Epithelial cell of proximal tubule (primary cell): ENCODE measurements at places on chromosomes 16 and 17. TPM values are rescaled to one million over a fixed set of nuclear protein-coding genes. Genes with fewer than 3 reads are reported as not detected.

Gene NSF
- total RNA-seq = 13.3 and 32.8 TPM in 2 replicates

Gene WNT9B
- 0.14 TPM in 1 of 2 replicates, not detected in the other for total RNA-seq

Gene KRT23
- total RNA-seq = 13.4 and 17.1 TPM in 2 replicates

Gene FAM171A2
- total RNA-seq = 8.0 and 15.0 TPM in 2 replicates

Gene CTRB1
- total RNA-seq = not detected in 2 replicates

Gene SMIM5
- 0.63 and 0.94 TPM in 2 replicates for total RNA-seq

Gene PAGR1
- total RNA-seq = 62.3 and 63.2 TPM in 2 replicates

Gene SULT1A3
- 6.6 and 12.1 TPM in 2 replicates for total RNA-seq

Gene ORC6
- total RNA-seq = 34.1 and 47.6 TPM in 2 replicates

Gene ASPHD1
- 11.1 and 14.2 TPM in 2 replicates for total RNA-seq

- DNase-seq = no peak
Observed at GRCh38 chr16:88442727-88443576, 10.1 kb upstream of the ZFPM1 start.

DNA sequence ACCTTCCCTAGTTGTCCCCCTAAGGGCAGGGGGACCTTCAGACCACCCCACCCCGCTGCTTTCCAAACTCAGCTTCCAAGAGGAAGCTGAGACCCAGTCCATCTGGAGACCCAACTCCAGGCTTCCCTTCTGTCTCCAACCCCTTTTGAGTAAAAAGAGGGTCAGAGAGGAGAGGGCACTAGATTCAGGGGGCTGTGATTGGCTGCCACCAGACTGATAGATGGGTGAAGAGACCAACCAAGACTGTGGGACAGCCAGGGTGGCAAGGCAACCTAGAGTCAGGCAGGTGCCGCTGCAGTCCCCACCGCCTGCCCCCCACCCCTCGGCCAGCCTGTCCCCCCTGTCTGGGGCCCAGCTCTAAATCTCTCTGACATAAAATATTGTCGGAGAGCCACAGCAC, 92.5 kb downstream of the SDK2 start:
- no peak for DNase-seq

GRCh38 chr17:18252160-18252559, 6.4 kb downstream of the FLII start:
- DNase-seq = no peak

DNA sequence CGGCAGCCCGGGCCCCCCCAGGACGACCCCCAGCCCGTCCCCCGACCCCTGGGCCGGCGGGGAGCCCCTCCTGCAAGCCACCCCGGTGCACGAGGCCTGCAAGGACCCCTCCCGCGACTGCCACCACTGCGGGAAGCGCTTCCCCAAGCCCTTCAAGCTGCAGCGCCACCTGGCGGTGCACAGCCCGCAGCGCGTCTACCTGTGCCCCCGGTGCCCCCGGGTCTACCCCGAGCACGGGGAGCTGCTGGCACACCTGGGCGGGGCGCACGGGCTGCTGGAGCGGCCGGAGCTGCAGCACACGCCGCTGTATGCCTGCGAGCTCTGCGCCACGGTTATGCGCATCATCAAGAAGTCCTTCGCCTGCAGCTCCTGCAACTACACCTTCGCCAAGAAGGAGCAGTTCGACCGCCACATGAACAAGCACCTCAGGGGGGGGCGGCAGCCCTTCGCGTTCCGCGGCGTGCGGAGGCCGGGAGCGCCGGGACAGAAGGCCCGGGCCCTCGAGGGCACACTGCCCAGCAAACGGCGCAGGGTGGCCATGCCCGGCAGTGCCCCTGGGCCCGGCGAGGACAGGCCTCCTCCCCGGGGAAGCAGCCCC, 15.6 kb upstream of the ZFPM1 start:
- DNase-seq = no peak

DNA sequence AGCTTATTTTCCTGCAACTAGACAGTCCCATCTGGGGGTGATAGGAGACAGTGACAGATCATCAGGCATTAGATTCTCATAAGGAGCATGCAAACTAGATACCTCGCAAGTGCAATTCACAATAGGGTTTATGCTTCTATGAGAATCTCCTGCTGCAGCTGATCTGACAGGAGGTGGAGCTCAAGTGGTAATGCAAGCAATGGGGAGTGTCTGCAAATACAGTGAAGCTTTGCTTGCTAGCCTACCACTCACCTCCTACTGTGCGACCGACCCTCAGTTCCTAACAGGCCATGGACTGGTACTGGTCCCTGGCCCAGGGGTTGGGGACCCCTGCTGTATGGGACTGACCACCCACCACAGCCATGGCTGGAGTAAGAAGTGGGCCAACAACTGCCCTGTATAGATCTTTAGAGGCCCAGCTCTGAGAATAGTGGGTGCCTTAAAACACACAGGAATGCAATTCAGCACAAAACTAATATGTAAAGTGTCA, 26.0 kb upstream of the IRX3 start:
- no peak for DNase-seq

DNA sequence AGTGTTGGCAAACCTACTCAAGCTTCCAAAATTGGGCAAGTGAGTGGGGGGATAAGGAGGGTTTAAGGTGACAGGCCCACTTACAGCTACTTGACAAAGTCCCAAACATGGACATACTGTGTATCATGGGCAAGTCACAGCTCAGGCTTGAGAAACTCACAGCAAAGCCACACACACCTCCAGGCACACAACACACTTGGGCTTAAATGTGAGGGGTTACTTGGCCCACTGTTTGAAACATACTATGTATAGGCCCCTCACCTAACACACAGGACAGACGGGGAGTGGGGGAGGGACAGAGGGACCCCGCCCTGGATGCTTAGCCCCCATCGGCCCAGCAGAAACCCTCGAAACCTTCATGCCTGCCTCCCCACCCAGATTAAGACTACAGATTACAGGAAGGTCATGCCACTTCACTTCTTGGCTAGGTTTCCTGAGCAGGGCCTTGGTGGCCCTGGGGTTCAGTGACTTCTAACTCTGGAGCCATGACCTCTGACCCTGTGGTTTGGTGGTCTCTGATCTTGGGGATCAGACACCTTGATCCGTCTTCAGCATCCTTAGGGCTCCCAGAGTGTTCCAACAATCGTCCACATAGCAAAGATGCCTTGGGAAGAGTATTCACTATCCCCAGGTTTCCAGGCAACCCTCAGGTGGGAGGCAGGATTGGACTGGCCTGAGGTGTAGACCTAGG, 2.3 kb upstream of the SAMD14 start:
- no peak for DNase-seq

GRCh38 chr16:8589057-8589899, 1.0 kb downstream of the TMEM114 start:
- DNase-seq = no peak

DNA sequence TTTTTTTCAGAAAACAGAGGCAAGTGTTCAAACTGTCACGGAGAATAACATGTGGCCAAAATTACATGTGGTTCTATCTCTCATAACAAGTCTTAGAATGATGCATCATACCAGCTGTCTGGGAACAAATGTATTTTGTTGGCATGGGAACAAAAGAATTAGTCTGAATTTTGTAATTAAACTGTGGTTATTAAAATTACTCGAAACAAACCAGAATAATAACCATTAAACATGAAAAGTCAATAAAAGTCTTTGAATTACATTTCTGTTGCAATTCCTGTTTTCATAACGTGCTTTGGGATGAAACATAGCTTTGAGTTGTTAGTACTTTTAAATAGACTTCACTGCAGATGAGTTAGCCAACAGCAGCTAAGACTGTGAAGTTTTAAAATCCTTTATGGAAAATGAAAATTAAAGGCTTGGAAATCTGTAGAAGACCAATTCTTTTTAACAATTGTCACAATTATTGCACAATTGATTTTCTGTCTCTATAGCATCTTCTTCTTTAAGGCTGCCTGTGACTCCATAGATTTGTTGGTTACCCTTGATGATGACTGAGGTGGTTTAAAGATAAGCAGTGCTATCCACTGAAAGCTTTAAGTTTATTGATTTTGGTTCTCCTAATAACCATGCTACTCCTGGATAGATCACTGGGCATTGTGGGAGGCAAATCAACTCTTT, 117.9 kb upstream of the AXIN2 start:
- no peak for DNase-seq

DNA sequence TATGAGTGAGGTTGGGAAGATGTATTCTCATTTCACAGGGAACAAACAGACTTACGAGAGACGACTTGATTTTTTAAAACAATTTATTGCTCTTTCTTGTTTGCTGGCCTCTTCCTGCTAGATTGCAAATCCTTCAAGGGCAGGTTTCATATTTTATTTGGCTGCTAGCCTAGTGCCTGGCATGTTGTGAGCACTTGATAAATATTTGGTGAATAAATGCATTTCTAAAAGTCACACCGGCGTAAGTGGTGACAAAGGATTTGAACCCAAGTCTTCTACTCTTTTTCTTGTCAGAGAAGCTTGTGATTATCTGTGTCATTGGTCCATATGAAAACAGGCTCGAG, 1.4 kb downstream of the WWP2 start:
- no peak for DNase-seq

GRCh38 chr16:28062847-28063521, 530 bp downstream of the GSG1L start:
- no peak for DNase-seq

DNA sequence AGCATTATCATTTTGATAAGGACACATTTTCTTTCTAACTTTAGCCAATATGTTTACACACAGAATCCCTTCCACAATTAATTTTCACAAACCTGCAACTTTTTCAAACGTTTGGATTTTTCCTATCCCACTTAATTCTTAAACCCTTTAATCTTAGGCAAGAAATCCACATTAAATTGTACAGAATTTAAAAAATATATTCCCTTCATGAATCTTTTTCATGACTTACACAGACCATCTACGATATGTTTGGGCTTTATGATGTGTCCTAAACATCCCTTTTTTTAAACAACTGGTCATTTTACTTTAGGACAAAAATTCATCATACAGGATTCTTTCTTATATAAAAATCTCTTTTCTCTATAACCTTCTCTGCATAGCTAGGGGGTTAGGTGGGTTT, 241.5 kb upstream of the CNTNAP4 start:
- DNase-seq = no peak

DNA sequence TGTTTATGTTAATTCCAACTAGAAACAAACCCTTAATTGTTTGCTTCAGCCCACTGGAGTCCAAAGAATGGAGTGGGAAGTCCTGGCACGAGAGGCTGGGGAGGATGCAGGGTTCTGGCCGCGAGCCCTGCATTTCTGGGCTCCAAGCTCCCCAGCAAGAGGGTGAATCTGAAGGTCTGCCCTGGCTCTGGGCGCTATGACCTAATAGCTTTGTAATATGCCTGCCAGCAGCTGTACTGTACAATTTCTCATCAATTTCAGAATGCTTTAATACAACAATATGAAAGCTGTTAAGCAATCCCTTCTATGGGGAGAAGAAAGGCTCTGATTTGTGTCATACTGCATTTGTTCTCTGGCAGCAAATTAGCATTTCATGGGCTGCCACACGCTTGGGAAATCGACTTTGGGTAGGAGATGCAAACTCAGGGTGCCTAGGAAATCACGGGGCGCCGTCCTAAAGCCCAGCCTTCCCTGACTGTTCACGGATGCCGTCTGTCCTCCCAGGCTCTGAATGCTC, 43.8 kb downstream of the NDEL1 start:
- no peak for DNase-seq

- DNase-seq = no peak
Observed at GRCh38 chr17:10768750-10769251, 35.1 kb downstream of the TMEM238L start.

DNA sequence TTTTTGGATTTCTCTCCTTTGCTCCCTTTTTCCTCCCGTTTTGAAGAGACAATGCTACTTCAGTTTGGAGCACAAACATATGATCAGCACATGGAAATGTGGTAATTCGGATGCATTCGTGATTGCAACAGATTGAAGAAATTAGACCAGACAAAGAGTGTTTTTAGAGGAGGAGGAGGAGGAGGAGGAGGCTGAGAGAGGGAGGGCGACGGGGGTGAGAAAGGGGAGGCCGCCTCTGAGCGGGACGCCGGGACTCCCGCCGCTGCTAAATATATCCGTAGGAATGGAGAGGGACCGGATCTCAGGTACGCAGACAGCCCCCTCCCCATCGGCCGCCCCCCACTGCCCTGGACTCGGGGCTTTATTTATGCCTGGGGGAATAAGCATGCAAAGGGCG, 179.3 kb downstream of the SEC14L1 start:
- no peak for DNase-seq

DNA sequence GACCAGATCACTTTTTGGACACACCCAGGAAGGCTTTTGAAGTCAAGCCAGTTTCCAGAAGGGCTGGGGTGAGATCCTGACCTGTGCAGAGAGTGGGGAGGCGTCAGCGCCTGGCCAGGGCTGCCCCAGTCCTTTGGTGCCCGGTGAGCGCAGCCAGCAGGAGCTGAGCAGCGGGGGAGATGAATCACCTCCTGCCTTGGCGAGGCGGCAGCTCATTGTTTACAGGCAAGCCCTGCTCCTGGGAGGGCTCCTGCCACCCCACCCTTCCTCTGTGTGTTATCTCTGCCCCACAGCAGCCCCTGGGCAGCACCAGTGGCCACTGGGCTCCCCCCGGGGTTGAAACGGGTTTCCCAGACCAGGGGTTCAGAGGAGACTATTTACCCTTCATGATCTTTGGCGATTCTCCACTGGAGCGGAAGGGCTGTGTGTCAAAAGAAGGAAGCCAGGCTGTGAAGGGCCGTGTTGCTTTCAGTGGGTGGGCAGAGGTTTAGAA, 14.1 kb upstream of the ITGB4 start:
- DNase-seq = no peak

DNA sequence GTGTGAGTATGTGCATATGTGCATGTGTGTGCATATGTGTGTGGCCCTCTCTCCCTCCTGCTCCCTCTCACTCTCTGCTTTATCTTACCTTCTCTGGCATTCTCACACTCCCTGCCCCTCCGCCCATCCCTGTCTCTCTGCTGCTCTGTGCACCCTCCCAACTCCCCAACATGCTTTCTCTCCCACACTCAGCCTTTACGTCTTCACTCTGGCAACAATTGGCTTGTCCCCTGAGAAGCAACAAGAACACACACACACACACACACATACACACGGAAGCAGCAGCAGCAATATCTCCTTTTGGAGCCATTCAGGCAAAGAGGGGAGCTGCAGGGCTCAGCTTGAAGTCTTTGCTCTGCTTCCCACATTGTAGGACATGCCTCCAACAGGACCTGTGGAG, 27.8 kb downstream of the PITPNM3 start:
- DNase-seq = no peak

- DNase-seq = no peak
Observed at GRCh38 chr17:80750263-80750662, 205.6 kb downstream of the RPTOR start.

GRCh38 chr16:50502616-50503011, 45.6 kb upstream of the NKD1 start:
- no peak for DNase-seq

- DNase-seq = peak; percentile 72
Observed at GRCh38 chr17:37327341-37328090, 48.3 kb upstream of the C17orf78 start.
